Occipital lobe (tissue), 3 donors: ENCODE measurements at places on chromosomes 6 and 20.

DNA sequence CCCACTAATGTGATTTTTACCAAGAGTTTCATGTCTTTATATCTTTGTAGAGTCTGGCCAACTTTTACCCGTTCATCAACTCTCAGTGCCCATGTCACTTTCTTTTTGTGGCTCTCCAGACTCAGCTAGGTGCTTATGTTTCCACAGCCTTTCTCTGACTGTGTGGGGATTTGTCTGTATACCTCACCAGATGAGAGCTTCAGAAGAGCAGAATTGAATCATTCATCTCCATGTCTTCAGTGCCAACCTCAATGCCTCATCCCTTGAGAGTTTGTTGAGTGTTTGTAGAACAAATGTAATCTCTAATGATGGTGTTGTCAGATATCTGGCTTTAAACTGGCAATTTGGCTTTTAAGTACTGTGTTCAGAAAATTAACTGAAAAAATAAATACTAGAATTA is 16.8 kb upstream of the CCN2 start:
- no peak for DNase-seq

- DNase-seq = no peak
Observed at GRCh38 chr20:9918348-9918747, 79.5 kb upstream of the PAK5 start.

DNA sequence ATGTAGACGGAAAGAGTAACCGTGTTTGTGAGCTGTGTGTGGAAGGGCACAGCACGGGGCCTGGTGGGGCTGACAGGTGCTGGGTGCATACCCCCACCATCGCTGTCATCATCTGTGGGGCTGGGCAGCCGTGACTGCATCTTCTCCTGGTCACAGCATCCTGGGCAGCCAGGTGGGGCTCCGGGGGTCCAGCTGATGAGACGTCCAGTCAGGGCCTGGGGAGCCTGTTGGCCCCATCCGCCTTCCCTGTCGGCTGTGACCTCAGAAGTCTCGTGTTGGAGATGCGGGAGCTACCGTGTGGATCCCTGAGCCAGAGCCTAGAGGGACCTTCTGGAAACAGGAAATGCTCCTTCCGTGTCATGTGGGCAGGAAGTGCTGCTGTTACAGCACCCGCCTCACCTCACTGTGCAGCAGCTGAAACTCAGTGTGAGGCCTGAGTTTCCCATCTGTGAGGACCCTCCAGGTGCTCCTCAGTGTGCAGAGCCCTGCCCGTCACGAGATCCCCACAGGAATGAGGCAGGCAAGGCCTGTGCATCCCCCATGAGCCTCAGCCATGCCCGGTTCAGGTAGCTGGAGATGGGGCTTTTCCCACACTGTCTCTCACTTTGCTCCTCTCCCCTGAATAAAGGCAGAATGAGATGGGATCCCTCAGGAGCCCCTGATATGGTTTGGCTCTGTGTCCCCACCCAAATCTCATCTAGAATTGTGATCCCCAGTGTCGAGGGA is 108.7 kb downstream of the ERMARD start:
- DNase-seq = no peak

DNA sequence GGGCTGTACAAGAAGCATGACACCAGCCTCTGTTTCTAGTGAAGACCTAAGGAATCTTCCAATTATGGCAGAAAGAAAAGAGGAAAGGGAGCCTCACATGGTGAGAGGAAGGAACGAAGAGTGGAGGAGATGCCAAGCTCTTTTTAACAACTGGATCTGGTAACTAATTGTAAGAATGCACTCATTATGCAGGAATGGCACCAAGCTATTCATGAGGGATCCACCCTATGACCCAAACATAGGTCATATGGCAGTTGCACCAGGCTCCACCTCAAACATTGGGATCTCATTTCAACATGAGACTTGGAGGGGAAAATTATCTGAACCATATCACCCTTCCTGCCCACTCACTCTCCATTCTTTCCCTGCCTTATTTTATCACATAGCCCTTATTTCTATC is 496.0 kb upstream of the SPTLC3 start:
- DNase-seq = no peak

DNA sequence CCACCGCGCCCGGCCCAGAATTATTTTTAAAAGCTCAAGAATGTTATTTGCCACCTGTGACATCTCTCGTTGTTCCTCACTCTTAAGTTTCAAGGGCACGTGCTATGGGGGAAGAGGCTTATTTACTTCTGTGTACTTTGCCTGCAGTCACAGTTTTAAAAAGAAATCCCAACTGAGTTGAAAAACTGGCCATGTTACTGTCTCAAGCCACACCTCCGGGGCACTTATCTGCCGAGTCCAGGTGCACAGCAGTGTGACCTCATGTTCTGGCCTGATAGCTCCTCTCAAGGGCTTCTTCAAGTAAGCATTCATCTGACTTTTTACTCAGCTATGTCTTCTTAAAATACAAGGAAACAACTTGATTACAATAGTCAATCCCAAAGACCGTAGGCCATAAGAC is 34.5 kb downstream of the SHLD1 start:
- no peak for DNase-seq
